Kasumi-1 (cell line): ENCODE measurements at places on chromosomes 2 and 18.

- no peak for DNase-seq
These were observed 179.6 kb downstream of the KLHL29 start for GRCh38 chr2:23564615-23564960.

- no peak for DNase-seq
These were observed 80.4 kb downstream of the MYOM1 start for GRCh38 chr18:3139406-3139805.

DNA sequence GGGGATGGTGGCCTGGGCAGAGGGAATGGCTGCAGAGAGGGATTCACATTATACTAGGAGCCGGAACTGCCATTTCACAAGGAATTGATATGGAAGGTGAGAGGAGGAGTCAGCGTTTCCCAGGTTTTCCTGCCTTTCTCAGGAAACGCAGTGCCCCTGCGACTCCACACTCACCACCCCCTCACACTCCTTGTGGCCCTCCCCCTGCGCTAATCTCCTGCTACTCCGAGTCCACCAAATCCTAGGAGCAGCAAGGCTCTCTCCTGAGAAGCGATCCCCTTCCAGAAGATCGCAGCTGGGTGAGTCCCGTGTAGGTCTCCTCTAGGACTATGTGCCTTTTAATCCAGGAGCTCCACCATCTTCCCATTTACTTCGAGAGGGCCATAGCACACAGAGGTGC is 140.6 kb downstream of the VAPA start:
- DNase-seq: no peak

DNA sequence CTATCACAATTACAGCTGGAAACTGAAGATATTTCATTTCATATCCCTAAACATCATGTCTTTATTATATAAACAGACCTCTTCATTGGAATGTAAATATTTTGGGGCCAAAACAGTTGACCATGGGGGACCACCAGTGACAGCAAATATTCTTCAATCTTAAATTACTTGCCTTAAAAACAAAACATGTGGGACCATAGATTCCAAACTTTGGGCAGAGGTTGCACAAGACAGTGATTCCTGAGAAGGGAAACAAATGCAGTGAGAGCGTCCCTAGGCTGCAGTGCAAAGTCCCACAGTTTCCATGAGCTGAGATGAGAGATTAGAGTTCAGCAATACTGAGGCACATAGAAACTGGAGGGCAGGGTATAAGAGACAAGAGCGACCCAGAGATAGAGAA is 818.9 kb downstream of the CBLN2 start:
- no peak for DNase-seq

DNA sequence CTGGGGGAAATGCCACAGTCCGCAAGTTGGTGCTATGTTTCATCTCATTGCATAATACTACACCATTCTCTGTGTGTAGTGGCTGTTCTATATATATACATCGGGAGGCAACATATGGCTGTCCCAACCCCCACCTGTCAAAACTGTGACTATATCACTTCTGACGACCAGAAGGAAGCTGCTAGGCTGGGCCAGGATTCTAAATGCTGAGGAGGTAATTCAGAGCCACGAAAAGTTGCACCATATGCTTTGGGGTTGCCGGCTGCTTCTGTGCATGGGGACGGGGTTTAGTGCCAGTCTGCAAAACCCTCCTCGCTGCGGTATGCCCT is 117.3 kb downstream of the MSH2 start:
- DNase-seq: peak; percentile 84

DNA sequence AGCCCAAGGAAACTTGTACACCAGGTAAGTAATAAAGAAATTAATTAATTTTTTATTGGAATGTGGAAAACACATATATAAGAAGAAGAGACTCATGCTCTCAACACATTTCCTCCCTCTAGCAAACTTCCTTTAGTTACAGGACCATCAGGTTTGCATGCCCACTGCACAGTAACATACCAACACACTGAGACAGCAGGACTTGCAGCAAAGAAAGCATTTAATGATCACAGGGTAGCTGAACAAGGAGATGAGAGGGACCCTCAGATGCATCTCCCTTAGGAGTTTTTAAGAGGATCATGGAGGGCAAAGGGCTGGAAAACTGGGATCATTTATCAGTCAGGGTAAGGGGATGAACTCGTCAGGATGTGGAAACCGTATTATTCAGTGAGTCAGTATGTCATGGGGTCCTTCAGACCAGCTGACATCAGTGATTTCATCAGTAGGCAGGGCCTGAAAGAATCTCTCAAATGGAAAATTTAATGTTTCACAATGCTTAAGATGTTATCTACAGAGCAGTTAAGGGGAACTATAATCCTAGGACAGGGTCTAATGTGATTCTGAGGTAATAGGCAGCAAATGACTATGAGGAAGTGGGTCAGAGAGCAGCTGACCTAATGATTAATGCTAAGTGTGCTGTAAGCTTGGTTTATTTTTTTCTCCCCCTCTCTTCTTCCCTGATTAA is 193.8 kb upstream of the RND3 start:
- DNase-seq: peak; percentile 47

DNA sequence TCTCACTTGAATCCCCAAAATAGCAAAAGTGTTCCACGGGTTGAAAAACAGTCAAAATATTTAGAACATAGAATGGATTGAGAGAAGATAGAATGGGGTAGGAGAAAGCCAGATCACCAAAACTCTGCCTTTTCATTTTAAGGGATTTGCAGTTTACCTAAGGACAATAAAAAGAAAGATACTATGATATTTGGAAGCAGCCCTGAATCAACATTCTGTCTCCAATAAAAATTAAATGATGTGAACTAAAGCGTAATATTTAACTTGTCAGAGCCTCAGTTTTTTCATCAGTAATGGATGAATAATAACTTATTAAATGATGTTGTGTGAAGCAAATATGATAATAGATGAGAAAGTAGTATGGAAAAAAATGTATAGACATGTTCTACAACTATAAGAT is 100.2 kb upstream of the REG3G start:
- no peak for DNase-seq

GRCh38 chr2:170362313-170362870 is 184.4 kb downstream of the MYO3B start:
- no peak for DNase-seq

GRCh38 chr18:66523219-66523991 is 80.5 kb downstream of the CDH19 start:
- DNase-seq: no peak

GRCh38 chr2:151238527-151239487 is 22.9 kb downstream of the RBM43 start:
- peak; percentile 93 for DNase-seq

- DNase-seq: no peak
These were observed 220.1 kb downstream of the MYCN start for GRCh38 chr2:16160281-16161084.

- DNase-seq: no peak
These were observed 281.1 kb upstream of the RAB12 start for GRCh38 chr18:8328126-8328525.

DNA sequence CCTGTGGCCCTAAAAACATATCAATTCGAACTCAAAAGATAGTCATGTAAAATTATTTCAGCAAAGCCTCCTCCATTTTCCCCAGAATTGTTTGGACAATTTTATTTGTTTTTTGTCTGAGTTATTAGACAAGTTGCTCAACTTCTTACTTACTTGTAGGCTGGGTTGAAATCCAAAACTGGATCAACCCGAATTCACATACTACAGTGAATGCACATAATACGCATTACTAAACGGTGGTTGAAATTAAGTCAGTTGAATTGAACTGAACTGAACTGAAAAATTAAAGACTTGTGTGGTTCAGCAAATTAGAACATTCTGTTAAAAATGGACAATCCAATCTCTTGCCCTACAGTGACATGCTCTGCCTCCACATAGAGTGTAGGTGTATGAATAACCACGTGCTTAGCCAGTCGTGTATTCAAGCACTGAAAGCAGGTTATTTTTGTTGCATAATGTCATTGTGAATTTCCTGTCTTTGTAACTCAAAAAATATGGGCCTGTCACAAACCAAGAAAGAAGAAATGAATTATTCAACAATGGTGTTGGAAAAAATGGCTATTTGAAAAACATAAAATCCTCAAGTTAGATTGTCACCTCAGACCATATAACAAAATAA is 441.0 kb downstream of the TXNL1 start:
- DNase-seq: no peak

DNA sequence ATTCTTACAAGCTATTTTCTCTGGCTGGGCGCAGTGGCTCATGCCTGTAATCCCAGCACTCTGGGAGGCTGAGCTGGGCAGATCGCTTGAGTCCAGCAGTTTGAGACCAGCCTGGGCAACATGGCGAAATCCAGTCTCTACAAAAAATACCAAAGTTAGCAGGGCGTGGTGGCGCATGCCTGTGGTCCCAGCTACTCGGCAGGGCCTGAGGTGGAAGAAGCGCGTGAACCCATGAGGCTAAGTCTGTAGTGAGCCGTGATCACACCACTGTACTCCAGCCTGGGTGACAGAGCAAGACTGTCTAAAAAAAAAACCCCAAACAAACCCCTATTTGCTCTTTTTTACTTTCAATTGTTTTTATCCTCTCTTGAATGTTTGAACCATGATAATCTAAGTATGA is 37.0 kb downstream of the PPP4R1 start:
- DNase-seq: no peak

DNA sequence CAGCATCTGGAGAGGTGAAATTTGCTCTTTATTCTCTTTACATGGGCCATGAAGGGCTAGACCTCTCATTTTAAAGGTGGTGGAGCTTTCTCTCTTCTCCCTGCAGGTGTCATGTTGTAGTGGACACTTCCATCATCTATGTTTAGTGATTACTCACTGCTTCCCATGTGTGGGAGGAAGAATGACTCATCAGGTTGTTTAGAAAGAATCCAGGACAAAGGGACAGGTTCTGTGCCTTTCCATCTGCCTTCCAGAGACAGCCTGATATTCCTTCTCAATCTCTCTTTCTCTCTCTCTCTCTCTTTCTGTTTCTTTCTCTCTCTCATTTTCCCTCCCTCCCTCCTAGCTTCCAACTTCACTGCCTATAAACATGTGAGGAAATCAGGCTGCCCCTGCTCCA is 38.7 kb downstream of the SCG2 start:
- DNase-seq: no peak

DNA sequence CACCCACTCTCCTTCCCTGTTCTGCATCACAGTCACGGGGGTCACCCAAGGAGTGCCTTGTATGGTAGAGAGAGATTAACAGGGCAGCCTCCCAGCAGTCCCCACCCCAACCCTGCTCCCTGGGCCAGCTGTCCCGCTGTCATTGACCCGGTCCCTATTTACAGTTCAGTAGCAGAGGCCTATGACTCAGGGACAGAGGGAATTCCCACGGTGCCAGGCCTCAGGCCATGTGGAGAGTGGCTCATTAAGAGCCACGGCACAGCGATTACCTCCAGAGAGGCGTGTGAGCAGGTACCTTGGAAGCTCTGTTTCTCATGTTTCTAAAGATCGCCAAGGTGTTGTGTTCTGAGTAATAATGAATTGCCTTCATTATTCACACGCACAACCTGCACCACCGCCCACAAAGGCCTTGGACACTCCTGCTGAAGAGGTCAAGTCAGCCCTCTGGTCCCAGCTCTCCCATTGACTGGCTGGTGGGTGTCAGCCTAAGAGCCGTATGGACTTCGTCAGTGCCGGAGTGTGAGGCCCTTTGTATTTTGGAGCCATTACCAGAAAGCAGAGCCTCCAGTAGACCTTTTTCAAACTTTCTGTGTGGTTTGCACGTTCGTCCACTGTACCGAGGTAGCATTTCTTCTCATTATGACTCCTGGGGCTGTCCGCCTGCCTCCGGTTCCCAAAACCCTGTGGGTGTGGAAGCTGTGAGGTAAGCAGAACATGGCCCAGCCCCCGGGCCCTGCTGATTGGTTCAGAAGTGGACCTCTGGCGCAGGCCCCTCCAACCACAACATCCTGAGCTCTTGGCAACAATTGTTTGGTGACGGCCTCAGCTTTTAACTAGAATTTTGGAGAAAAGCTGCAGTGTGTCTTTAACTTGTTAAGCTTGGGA is 47.0 kb downstream of the SERTAD2 start:
- peak; percentile 66 for DNase-seq

- no peak for DNase-seq
These were observed 262.8 kb upstream of the FANCL start for GRCh38 chr2:58503918-58504317.

DNA sequence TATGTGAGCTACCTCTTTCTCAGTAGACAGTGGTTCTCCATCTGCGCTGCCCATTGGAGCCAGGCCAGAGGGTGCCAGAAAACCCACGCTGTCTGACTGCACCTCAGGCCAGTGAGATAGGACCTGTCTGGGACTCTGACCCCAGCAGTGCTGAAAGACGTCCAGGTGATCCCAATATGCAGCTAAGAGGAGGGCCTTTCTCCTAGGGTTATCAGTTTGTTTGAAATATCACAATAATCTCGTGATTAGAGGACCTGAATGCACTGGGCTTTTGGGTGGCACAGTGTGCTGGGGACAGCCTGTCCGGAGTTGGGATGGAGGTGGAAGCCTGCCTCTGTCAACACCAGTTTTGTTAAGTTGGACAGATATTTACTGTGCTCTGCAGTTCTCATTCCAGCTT is 216.3 kb downstream of the LDLRAD4 start:
- no peak for DNase-seq
